Kidney glomerular epithelial cell (primary cell): ENCODE measurements at places on chromosomes 12 and 14.

DNA sequence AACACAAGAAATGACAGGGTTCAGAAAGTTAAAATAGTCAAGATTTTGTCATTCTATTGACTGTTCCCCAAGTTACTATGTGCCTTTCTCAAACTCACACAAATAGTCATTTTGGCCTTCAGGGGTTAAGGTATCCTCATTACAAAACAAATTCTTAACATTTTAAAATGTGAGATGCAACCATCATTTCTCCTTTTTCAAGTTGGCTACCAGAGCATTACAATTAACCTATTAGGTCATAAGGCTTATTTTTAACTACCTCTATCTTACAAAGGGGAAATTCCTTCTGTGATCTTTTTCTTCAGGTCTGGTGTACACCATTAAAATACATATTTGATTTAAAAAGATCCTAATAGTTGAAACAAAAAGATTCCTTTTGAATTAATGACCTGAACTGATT is 61.2 kb downstream of the SLC38A1 start:
- no peak for DNase-seq

DNA sequence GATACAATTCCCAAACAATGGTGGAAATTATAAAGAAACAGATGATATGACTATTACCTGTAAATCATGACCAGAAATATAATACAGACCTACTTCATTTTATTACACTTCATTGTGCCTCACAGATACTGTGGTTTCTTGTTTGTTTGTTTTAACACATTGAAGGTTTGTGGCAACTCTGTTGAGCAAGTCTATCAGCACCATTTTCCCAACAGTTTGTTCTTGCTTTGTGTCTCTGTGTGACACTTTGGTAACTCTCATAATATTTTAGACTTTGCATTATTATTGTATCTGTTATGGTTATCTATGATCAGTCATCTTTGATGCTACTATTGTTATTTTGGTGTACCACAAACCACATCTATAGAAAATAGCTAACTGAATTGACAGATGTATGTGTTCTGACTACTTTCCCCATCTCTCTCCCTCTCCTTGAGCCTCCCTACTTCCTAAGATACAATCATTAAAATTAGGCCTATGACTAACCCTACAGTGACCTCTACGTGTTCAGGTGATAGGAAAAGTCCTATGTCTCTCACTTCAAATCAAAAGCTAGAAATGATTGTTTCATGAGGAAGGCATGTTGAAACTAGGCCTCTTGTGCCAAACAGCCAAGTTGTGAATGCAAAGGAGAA is 49.1 kb downstream of the FBXO33 start:
- DNase-seq: no peak

DNA sequence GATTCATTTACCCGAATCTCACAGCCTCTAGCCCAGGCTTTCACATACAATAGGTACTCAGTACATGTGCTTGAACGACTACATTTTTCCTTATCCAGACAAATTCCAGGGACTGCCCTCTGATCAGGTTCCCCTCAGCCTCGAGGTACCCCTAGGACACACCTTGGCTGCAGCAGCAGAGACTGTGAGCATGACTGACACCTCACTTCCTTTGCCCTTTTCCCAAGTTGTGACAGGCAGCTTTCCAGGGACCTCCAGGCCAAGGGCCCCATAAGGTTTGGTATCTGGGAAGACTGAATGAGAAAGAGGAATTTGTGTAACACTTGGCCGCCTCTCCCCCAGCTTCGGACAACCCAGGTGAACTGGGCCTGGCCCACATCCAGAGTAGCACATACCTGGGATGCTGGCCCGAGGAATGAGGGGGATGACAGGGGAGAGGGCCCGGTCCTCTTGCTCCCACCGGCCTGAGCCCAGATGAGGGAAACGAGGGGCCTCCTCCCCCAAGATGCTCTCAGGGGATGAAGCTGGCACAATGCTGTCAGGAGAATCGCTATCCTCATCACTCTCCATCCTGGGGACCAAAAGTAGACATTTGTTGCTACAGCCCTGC is 10.2 kb upstream of the PRKAG1 start:
- DNase-seq: no peak

GRCh38 chr12:43277651-43278540 is 274.1 kb downstream of the ADAMTS20 start:
- peak; percentile 83 for DNase-seq

DNA sequence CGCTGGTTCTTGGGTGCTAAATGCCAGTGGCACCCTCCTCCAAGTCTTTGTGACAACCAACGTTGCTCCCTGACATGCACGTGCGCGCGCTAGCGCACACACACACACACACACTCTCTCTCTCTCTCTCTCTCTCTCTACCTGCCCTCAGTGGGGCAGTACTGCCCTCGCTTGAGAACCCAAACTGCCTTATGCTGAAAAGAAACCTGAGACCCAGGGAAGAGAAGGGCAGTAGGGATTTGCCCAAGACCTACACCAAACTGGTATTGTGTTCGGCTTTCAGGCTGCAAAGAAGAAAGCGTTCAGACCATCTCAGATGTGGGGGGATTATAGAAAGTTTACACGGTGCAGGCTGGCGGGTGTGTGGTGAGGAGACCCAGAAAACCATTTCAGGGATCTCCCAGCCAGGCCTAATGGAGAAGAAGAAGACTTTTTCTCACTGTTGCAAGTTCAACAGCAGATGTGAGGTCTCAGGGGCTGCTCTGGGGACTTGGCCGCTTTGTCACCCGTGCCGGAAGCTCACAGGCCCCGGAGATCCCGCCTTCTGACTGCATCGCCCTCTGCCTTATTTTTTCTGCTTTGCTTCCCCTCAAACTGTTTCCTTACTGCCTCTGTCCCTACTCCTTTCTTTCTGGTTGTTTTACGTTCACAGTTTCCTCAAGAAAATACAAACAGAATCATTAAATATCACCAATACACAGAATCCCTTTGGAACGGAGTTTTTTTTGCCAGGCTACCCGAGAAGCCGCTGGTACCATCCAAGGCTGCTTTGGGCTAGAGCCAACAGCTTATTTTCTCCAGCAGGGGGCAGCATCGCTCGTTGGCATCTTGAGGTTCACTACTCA is 82.4 kb downstream of the PPM1A start:
- DNase-seq: peak; percentile 69

- DNase-seq: no peak
Measured at GRCh38 chr12:2970744-2971143, 11.5 kb downstream of the TEAD4 start.

- DNase-seq: no peak
Measured at GRCh38 chr14:99659333-99659741, 14.4 kb downstream of the HHIPL1 start.

DNA sequence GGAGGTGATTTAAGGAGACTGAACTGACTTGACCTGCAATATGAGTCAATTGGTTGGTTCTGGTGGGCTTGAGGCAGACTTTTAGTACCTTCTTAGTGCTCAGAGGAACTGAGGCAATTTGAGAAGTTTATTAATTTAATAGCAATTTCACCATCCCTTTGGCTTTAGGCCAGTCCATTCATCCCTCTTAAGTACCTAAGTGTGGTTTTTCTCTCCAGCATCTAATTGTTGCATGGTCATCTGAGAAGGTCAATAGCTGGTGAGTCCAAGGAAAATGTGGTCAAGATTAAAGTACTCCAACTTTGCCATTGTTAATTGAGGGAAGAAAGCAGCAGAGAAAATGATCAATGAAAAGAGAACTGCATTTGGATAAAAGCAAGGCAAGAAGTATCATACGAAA is 115.4 kb upstream of the DYRK2 start:
- no peak for DNase-seq

GRCh38 chr12:130925666-130926015 is 28.1 kb upstream of the ADGRD1 start:
- no peak for DNase-seq

DNA sequence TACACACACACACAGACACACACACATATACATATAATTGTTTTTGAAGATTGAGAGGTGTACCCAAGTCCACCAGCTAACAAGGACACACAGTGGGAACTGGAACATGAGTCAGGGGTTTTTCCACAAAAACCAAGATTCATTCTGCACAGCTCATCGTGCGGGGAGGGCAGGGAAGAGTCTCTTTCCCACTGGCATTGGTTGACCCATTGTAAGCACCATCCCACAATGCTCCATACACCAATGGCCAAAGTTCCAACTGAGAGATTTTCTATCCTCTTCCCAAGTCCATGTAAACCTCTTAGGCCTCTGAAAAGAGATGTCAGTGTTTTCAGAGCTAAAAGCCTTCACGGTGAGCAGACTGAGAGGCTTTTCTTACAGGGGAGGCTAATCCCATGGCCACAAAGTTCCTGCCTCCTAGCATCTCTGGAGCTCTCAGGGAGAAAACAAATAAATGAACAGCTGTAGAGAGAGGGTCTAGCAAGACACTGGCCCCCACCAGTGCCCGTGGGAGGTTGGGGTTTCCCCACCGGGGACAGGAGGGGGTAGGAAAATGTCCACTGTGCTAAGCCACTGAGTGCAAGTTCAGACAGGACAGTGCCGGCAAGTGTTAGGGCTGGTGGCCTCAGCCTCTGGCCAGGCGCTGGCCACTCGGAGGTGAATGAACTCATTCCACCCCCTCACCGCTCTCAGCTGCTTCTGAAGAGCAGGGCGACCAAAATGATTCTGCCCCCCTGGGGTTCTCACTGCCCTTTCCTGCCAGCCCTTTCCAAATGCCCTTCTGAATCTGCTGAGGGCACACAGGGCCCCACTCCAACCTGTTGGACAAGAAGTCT is 21.5 kb upstream of the TC2N start:
- DNase-seq: no peak

DNA sequence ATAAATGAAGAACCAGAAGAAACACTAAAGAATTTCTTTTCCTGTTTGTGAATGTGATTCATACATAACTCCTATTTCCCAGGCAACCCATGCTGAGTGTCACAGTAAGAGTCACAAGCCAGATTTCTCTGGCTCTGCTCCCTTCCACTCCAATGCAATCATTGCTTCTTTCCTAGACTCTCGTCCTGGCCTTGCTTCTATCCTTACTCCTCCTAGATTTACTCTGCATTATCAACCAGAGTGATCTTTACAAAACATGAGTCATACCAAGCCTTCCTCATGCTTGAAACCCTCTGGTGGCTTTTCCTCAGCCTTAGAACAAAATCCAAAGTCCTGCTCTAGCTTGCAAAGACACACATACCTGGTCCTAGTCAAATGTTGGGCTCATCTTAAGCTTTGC is 13.3 kb downstream of the IL22 start:
- peak; percentile 39 for DNase-seq

DNA sequence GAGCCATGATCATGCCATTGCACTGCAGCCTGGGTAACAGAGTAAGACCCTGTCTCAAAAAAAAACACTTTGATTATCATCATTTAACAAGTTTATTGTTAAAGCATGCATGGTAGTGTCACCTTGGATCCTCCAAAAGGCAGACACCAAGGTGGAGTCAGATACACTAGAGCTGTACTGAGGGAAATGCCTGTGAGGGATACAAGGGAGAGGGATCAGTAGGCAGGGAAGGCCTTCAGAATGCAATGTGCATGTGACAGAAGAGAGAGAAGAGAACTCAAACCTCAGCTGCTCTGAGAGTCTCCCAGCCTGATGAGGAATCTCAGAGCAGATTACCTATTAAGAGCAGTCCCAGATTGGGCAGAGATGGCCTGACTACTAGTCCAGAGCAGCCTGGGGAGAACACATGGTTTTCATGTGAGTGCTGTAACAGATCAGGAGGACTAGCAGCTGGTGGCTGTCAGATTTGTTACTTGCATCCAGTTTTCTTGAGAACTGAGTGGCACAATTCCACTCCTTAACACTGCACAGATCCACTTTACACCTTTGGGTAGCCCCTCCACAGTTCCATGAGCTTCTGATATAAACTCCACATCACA is 38.0 kb upstream of the A2ML1 start:
- no peak for DNase-seq

GRCh38 chr12:31476437-31476836 is 114.5 kb downstream of the DENND5B start:
- no peak for DNase-seq

DNA sequence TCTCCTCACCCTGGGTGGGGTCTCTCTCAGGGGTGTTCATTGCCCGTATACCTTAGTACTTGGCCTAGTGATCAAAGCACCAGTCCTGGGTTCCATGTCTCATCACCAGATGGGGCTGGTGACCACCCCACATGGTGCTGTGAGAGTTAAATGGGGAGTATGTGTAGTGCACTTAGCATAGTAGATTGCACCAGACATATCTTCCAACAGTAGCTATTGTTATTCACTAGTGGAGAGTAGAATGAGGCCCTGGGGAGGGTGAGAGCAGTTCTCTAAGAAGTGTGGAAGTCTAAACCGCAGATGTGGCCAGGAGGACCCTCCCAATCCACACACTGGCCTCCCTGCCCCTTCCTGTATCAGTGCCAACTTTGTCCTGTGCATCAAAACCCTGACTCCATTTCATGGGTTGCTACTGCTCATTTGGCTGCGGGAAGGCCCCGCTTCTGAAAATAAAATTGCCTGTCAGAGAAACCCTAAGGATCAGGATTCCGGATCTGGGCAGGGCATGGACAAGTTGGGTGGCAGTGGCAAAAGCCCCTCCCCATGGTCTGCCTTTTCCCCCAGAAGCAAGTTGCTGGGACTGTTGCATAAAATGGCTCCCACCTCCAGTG is 4.4 kb downstream of the CD9 start:
- DNase-seq: no peak

- no peak for DNase-seq
Measured at GRCh38 chr12:131137009-131137835, 183.5 kb downstream of the ADGRD1 start.

DNA sequence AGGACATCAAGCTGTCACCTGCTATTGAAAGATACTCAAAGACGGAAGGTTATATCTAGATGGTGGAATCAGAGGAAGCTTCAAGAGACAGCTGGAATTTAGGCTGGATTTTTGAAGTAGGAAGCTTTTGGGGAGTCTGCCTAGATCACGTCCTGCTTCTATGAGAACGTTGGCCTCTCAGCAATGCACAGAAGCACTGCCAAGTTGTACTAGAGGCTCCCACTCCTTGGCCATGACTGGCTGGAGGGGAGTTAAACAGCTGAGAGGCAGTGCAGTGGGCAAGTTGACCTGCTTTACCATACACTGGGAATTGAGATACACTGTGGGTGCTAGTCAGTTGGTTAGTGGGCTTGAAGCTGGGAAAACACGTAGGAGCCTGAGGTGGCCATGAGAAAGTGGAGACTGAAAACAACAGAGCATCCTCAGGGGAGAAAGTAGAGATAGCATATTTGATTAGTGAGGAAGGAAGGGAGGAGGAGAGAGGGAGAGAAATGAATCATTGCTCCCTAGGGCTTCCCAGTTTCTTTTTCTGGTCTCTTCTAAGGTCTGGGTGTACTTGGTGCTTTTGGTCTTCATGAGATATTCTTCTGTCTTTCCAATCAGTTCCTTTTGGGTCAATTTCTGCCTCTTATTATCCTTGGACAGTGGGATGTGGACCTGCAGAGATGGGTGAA is 110.8 kb downstream of the EMP1 start:
- DNase-seq: no peak

GRCh38 chr12:19428246-19428645 is 11.0 kb upstream of the AEBP2 start:
- no peak for DNase-seq

DNA sequence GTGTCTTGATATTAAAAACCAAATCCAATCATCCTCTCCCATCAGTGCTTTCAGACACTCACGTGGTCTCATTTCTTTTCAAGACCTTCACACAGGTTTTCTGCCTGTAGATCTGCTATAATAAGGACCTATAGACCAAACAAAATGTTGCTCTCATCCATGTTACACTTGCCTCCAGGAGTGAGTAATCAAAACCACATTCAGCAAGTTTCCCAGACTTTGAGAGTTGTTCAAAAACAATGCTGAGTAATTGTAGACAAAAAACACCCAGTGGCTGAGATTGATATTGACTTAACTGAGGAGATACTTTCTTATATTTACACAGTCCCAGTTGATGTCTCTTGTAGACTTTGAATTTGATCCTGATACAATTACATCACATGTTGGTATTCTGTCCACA is 383.1 kb downstream of the TMEM132D start:
- no peak for DNase-seq
